ENCODE measurements at places on chromosomes 13 and 19.

- DNase-seq, result no peak
Measured at GRCh38 chr19:1312767-1313694, 27.4 kb downstream of the EFNA2 start.

DNA sequence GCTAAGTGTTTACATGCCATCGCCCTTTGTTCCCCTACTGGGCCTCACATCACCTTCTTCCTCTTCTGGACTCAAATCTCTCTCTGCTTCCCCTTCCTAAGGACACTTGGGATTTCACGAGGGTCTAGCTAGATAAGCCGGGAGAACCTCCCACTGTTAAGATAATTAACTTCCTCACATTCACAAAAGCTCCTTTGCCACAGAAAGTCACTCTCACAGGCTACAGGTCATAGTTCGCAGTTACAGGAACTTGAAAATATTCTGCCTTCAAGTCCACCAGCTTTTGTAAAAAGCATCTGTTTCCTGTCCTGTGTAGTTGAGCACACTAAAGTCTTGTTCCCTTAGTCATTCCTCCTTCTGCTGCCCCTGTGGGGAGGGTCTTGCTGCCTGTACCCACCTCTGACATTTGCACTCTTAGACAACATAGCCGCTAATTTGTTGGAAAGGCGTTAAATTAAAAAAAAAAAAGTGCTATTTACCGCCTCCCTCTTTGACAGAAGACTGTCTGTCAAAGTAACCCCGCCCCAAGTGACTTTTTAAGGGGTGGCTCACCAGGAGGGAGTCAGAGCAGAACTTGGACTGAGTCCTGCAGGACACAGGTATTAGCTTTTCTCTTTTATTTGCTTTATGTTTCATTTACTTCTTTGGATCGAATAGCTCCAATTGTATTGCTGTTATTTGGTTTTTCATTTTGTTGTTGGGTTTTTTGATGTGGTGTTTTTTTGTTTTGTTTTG lies 26.8 kb upstream of the CEACAM21 start:
- no peak for DNase-seq

GRCh38 chr19:8451885-8452284 lies 7.1 kb downstream of the HNRNPM start:
- no peak for DNase-seq

- no peak for DNase-seq
Measured at GRCh38 chr19:54209058-54209810, 8.6 kb downstream of the RPS9 start.

- DNase-seq, result no peak
Measured at GRCh38 chr13:28650284-28650683, 8.6 kb upstream of the POMP start.

DNA sequence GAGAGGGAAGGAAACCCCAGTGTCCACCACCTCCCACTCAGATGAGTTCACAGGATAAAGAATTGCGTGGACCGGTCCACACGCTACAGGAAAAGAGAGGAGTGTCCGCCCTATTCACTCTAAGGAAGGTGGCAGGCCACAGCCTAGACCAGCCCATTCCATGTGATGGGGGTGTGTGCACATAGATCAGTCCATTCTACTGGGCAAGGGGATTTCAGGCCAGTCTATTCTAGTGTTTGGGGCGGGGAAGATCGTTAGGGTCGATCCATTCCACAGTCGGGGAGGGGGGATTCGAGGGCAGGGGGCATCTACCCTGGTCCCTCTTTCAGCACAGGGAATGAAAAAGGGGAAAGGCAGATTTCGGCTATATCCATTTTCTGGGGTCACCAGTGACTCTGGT lies 7.8 kb downstream of the FIZ1 start:
- DNase-seq, result no peak

- no peak for DNase-seq
Measured at GRCh38 chr19:40594255-40594654, 6.9 kb upstream of the LTBP4 start.

DNA sequence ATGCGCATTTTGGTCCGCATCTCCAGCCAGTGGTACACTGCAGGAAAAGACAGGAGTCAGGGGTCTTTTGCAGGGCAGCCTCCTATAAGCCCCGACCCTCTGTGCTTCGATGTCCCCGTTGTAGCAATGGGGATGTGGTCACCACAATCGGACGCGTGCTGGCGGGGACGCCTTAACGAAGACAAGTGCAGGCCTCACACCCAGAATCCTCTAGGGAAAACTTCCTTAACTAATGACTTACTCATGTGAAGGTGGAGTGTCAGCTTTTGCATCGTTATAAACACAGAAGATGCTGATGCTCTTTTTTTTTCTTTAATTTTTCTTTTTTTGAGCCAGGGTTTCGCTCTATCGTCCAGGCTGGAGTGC lies 22.1 kb downstream of the VASP start:
- DNase-seq, result no peak

- no peak for DNase-seq
Measured at GRCh38 chr13:41565216-41565615, 107.9 kb downstream of the RGCC start.

DNA sequence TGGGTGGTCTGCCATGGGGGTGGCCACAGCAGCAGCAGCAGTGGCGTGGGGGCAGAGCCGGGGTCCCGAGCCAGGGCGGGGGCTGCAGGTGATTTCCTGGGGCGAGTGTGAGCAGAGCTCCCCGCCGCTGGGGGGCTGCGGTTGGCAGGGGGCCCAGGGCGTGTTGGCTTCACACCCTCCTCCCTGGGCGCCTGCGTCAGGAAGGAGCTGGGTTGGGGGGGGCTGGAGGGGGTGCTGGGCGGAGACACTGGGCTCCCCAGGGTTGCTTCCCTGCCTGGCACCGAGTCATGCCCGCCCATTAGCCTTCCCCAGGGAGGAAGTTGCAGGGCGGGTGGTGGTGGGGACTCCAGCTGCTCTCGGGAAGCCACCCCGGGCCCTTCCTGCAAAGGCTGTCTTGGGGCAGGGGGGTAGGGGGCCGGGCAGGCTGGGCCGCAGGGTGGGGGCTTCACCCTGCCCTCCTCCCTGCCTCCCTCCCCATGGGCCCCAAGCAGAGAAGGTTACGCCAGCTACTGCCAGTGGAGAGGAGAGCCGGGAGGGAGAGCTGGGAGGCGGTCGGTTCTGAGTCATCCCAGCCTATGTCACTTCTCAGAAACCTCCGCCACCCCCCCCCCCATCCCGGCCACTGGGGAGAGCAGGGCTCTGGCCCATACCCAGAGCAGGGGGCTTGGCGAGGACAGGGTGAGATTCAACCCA lies 4.6 kb downstream of the MIDN start:
- DNase-seq, result peak; percentile 87

GRCh38 chr13:76816394-76816793 lies 69.8 kb downstream of the KCTD12 start:
- DNase-seq, result no peak

DNA sequence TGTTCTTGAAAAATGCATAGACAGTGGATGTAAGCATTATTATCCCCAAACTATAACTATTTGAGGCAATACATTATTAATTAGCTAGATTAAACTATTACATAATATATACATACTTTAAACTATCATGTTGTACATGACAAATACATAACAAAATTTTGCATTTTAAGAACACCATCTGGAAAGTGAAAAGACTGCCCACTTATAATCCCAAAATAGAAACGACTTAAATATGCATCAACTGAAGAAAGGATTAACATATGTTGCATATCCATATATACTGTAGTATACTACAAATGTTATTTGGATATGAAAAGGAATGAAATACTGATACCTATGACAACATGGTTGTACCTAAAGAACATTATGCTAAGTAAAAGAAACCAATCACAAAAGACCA lies 700.8 kb upstream of the SPRY2 start:
- no peak for DNase-seq

DNA sequence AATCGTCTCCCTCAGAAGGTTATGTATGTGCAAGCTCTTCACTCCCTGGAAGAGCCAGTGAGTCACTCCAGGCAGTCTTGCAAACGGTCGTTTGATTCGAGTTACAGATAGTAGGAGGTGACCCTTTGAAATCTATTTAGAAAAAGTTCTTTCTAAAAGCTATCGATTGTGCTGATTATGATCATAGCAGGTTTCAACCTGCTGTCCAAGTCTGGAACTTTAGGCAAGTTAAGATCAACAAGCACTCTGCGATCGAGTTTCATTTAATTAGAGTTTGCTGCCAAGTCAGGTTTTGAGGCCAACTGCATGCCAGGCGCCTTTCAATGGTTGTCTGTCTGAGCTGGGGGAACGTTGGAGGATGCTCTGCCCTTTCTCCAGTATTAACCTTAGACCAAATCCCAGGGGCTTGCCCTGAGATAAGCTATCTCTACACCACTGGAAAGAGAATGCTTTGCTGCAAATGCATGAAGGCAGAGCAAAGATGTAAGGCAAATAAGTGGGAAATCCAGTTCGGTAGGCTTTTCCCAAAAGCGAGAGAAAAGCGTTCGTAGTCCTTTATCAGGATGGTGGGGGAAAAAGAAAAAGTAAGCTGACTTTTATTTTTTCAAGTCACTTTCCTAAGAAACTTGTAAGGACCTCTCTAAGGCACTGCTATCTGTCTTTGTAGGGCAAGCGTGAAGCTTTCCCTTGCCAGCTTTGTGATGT lies 287.5 kb downstream of the ATP8A2 start:
- DNase-seq, result no peak

DNA sequence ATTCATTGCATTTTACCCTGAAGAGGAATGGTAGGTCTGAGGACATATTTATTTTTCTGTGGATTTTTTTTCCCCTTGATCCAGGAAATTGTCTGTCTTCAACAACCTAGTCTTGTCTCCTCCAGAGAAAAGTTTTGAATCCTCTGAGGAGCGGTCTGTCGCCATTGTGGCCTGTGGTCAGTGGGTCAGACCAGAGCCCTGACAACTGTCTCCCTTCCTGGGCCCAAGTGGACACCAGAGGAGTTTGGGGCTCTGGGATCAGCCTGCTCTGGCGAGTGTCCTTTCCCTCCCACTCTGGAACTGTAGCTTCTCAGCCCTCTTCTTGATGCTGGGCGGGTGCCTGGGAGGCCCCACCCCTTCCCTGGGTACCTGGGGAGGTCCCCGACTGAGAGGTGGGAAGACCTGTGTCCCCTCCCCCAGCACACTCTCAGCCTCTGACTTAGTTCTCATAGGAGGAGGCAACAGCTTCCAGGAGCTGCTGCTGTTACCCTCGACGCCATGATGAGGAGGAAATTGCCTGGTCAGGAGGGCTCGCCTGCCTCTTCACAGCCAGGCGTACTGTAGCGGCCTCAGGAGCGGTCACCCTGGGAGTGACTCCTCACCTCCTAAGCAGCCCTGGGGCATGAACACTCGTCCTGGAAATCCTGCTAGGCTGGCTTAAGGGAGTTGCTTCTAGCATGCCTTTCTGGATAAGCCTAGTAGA lies 110.3 kb downstream of the GGACT start:
- DNase-seq, result no peak

DNA sequence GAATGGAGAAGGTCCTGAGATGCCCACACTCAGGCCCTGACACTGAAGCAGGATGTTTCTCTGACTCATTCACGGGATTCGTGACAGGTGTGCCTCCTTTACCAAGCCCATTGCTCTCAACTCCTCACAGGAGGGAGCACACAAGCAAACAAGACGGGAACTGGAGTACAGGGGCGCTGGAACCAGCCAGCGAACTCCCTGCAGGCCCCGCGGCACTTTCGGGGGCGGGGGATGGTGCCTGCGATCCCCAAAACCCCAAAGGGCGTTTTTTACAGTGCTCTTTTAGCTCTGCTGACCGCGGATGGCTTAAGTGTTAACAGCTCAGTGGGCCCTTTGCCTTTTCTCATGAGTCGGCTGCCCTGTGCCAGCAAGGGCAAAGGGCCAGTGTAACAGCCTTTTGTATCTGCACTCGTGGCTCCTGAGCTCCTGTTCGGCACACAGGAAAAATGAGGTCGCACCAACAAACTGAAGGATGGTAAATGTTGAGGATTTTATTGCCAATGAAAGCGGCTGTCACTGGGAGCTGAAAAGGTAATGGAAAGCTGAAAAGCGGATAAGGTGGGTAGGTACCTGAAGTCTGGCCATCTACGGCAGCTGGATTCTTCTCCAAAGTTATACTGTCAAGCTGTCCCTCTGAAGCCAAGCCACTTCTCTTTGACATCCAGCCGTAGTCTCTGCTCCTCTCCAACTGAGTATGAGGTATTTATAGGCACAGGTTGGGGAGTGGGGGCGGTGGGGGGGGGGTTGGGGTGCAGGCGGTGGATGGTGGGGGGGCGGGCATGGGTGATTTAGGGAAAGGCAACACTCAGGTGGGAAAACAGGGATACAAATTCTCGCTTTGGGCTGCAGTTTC lies 65.0 kb upstream of the TRPC4 start:
- DNase-seq, result no peak

GRCh38 chr13:40562975-40563349 lies 103.5 kb downstream of the FOXO1 start:
- no peak for DNase-seq

DNA sequence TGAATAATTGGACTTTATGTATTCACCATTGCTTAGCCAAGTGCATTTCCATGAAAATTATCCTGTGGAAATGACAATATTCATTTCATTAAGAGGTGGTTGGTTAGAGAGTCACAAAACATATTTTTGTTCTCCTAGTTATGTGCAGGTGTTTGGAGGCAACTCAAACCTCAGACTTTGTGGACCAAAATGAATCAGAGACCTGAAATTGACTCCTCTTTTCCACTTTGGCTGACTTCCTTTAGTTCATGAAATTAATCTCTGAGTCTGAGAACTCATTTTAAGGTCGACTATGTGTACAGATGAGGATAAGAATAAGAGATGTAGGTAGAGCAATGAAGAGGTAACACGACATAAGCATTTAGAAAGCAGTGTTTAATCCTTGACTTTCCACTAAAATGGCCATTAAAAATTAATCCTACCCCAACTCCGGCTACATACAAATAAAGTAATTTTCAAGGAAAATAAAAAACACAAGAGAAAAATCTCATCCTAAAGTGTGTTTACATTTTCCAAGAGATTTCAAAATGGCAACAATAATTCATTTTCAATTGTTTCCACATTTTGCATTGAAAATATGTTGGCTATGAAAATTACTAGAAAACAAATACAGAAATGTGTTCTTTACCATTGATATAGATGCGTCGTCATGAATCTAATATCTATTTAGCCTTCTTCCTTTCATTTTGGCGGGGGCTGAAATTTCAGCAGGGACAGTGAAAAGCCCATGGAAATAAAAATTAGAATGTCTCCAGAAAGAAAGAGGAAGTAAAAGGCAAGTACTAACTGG lies 185.4 kb upstream of the CSNK1A1L start:
- DNase-seq, result no peak

DNA sequence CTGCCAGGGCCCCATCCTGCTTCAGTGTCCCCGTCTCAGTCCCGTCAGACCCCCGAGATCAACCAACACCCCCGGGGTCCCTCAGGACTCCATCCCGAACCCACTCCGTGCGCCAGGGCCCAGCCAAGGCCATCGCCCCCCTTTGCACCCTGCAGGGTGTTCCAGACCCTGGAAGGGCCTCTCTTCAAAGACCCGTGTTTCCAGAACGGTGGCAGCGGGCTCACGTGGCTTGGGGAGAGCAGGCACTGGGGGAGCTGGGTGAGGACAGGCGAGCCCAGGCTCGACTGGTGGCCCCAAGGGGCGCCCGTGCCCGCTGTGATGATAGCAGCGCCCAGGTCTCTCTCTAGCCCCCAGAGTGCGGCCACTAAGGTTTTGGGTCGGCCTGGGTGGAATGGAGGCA lies 1.4 kb downstream of the KASH5 start:
- no peak for DNase-seq

GRCh38 chr19:16896146-16897028 lies 7.6 kb downstream of the F2RL3 start:
- no peak for DNase-seq

GRCh38 chr19:9793071-9793591 lies 24.6 kb upstream of the ZNF846 start:
- no peak for DNase-seq

GRCh38 chr19:4988770-4989251 lies 19.9 kb downstream of the KDM4B start:
- peak; percentile 53 for DNase-seq

- DNase-seq, result no peak
Measured at GRCh38 chr19:40239415-40240226, 13.1 kb upstream of the CCNP start.

Measured in BJ (cell line).